ENCODE measurements at places on chromosomes 5 and 9. TPM values are rescaled to one million over a fixed set of nuclear protein-coding genes. Genes with fewer than 3 reads are reported as not detected.

FAXDC2 gene
- 9.6 TPM for total RNA-seq

DNA sequence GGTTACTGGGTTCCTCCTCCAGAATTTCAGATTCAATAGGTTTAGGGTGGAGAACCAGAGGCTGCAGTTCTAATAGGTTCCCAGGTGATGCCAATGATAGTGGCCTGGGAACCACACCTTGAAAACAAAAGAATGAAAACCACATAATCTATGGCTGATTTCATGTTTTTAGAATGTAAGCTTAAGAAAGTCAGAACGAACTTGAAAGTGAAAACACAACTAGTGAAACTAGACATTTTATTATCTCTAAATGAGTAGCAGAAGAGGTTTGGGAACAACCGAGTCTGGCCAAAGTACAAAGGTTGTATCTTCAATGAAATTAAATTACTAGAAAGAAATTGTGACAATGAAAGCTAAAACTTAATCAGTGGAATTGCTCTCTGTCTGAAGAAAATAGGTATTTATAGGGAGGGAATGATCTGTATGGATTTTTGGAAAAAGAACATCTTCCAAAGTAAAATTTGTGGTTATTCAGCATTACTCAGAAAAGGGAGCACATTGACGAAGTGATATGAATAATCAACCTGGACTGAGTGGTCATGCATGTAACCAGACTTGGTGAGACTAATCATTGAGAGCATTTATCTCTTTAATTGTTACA, 24.9 kb upstream of the CEP120 start:
- DNase-seq: no peak

- DNase-seq: no peak
These were observed 1447.3 kb upstream of the ACO1 start for GRCh38 chr9:30937106-30937505.

DNA sequence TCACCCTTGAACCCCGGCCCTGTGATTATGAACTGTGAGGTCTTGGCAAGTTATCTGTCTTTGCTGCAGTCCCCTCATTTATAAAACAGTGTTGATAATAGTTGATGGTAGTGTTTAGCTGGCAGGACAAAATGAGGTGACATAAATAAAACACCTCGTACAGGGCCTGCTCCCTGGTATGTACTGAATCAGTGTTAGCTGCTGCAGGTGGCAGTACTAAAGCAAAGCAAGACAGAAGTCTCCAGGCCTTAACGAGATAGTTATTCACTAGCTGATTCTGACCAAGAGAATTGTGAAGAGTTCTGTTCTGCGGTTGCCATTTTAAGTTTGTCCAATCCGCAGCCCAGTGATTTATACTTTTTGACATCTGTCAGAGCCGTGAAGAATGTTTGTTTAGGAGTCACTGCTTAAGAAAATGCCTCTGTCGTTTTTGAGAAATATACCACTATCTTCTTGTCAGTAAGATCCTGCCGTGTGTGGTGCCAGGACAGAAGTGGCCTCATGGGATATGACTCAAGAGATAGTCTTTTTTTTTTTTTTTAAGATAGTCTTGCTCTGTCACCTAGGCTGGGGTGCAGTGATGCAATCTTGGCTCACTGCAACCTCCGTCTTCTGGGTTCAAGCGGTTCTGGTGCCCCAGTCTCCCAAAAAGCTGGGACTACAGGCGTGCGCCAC, 75.9 kb downstream of the KDM4C start:
- no peak for DNase-seq

- no peak for DNase-seq
These were observed 12.9 kb upstream of the RHOBTB3 start for GRCh38 chr5:95718203-95718602.

GRCh38 chr9:69134412-69134811, 39.7 kb upstream of the TJP2 start:
- no peak for DNase-seq

- DNase-seq: no peak
These were observed 126.0 kb downstream of the GABRB2 start for GRCh38 chr5:161420521-161420920.

- DNase-seq: no peak
These were observed 18.8 kb upstream of the KCNIP1 start for GRCh38 chr5:170484847-170485615.

Data from H7 (cell line).